ENCODE measurements at places on chromosomes 12 and 14. TPM values are rescaled to one million over a fixed set of nuclear protein-coding genes. Genes with fewer than 3 reads are reported as not detected.

Gene ACTR10
- 78.5 TPM for total RNA-seq

Gene PITPNM2
- total RNA-seq = 9.1 TPM

Gene RNASE2
- not detected for total RNA-seq

Gene DLST
- total RNA-seq = 100 TPM

Gene BICDL1
- total RNA-seq = not detected

Gene PTMS
- total RNA-seq = 98.0 TPM

Gene TGFB3
- 4.1 TPM for total RNA-seq

Gene DIABLO
- 62.8 TPM for total RNA-seq

Gene KLHL33
- not detected for total RNA-seq

Gene EIF4B
- 1,071 TPM for total RNA-seq

Gene LMO3
- 0.27 TPM for total RNA-seq

Gene KRT6B
- total RNA-seq = not detected

Gene CLBA1
- 5.1 TPM for total RNA-seq

Gene RAPGEF3
- total RNA-seq = 43.9 TPM

Gene ISM2
- not detected for total RNA-seq

Gene GALNT8
- total RNA-seq = 0.27 TPM

Gene KRT83
- not detected for total RNA-seq

Gene AMHR2
- total RNA-seq = not detected

Gene ITGA7
- total RNA-seq = 0.57 TPM

Gene HRK
- not detected for total RNA-seq

Gene NELL2
- 0.13 TPM for total RNA-seq

Gene CRACR2A
- total RNA-seq = 20.1 TPM

Gene NEUROD4
- not detected for total RNA-seq

Gene RNF212B
- total RNA-seq = not detected

Gene SERPINA10
- not detected for total RNA-seq

Gene CHGA
- total RNA-seq = not detected

Gene IFNG-AS1
- total RNA-seq = not detected

Gene TMEM52B
- not detected for total RNA-seq

Gene ATP2B1
- 62.4 TPM for total RNA-seq

Gene TMEM229B
- under 0.01 TPM for total RNA-seq

Gene GRIP1
- total RNA-seq = 0.07 TPM

Gene ABHD12B
- not detected for total RNA-seq

Gene C14orf119
- total RNA-seq = 41.9 TPM

Gene PLD4
- total RNA-seq = under 0.01 TPM

Gene SYNE3
- total RNA-seq = 19.8 TPM

Gene SOAT2
- not detected for total RNA-seq

Gene POTEG
- not detected for total RNA-seq

Gene ZNF219
- total RNA-seq = 5.2 TPM

Gene TAS2R9
- 0.13 TPM for total RNA-seq

Gene RNASE7
- total RNA-seq = not detected

Gene GZMB
- total RNA-seq = not detected

Gene TAS2R14
- 6.8 TPM for total RNA-seq

Gene DEGS2
- under 0.01 TPM for total RNA-seq

Gene ZBTB42
- 3.1 TPM for total RNA-seq

Gene CLEC9A
- not detected for total RNA-seq

Gene HNRNPC
- 884 TPM for total RNA-seq
